ENCODE measurements at places on chromosomes 1 and 21.

DNA sequence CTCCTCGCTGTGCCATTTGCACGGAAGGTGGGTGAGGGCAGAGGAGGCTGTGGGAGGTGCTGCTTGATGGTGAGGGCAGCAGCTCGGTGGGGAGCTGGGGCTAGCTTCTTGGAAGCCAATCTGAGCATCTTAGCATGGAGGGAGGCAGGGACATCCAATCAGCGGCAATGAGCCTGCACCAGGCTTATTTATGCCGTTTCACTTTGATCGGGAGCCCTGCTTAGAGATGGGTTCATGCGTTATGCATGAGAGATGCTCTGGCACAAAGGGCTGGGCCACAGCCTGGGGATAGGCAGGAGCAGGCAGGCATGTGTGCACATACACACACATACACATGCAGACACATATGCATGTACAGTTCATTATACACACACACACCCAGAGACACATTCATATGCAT lies 220.2 kb downstream of the GRIK3 start:
- no peak for DNase-seq

GRCh38 chr1:13605159-13605558 lies 21.5 kb downstream of the PDPN start:
- DNase-seq, result no peak

GRCh38 chr1:198298640-198299039 lies 141.8 kb downstream of the NEK7 start:
- no peak for DNase-seq

- DNase-seq, result no peak
These were observed 37.1 kb upstream of the CLSTN1 start for GRCh38 chr1:9860887-9861286.

GRCh38 chr21:45889961-45890360 lies 91.6 kb upstream of the COL6A1 start:
- no peak for DNase-seq

- DNase-seq, result no peak
These were observed 12.6 kb downstream of the RSPO1 start for GRCh38 chr1:37622131-37622530.

DNA sequence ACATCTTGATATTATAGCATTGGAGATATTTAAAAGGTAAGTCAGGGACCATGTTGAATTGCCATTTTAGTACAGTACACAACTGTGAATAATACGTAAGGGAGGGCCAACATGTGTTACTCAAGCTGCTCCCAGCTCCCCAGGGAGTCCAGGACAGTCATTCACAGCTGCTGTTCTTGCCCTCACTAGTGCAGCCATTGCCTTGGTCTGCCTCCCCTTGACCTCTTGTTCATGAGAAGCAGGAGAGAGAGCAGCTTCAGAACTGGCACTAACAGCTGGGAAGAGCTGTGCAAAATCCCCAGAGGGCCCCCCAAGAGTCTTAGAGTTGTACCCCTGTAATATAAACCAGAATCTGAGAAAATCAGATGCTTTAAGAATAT lies 16.4 kb downstream of the TCEANC2 start:
- no peak for DNase-seq

- DNase-seq, result no peak
These were observed 12.8 kb upstream of the AADACL4 start for GRCh38 chr1:12630946-12631530.

GRCh38 chr1:53899206-53899628 lies 5.2 kb downstream of the DIO1 start:
- DNase-seq, result peak; percentile 13

- DNase-seq, result no peak
These were observed 9.6 kb upstream of the C8B start for GRCh38 chr1:56975446-56975845.

DNA sequence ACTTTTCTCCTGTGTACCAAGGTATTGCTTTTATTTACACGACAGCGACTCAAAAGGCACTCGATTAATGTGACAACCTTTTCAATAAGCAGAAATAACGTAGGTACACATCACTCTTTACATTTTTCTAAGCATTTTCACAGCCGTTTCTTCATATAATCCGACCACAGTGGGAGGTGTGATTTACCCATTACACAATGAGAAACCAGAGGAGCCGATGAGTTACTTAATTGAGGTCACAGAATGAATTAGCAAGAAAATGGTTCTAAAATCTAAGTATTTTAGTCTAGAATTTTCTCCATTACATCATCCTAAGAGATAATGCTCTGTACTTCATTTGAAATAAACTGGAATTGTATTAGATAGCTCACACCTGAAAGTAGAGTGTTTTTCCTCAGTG lies 71.5 kb downstream of the UMODL1 start:
- DNase-seq, result no peak

GRCh38 chr1:42175314-42176054 lies 10.9 kb upstream of the GUCA2A start:
- no peak for DNase-seq

DNA sequence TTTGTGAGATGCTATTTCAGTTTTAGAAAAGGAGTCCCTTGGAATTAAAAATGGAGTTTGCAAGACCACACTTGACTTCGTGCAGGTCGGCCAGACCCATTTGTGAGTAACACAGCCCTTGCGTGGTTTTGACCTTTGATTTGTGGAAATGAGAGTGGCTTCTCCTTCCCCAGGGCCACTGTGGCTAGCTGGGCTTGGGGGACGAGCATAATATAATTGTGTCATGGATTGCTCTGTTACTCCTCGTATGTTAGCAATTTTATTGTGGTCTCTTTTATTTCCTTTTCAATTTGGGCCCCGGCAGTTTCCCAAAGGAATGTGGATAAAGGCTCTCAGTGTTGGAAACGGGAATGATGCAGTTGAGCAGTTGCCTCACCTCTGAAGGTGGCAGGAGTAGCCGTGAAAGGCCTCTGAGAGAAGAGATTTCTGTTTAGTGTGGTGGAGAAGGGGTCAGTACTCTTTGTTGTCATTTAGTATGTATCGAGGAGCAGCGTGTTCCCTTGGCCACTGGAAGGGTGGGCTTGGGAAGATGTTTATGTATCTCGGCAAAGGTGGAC lies 194.6 kb downstream of the PBX1 start:
- DNase-seq, result no peak

DNA sequence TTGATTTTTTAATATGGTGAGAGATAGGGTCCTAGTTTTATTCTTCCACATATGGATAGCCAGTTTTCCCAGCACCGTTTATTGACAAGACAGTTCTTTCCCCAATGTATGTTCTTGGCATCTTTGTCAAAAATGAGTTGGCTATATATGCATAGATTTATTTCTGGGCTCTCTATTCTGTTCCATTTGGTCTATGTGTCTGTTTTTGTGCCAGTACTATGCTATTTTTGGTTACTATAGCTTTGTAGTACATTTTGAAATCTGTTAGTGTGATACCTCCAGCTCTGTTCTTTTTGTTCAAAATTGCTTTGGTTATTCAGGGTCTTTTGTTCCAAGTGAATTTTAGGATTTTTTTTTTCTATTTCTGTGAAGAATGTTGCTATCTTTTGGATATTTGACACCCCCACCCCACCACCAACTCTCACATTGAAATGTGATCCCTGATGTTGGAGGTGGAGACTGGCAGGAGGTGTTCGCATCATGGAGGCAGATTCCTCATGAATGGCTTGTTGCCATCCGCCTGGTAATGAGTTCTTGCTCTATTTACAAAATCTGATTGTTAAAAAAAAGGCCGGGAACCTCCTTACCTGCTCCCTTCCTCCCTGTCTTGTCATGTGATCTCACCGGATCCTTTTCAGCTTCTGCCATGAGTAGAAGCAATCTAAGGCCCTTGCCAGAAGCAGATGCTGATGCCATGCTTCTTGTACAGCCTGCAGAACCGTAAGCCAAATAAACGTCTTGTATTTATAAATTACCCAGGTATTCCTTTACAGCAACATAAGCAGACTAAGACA lies 54.8 kb upstream of the KRTAP19-8 start:
- DNase-seq, result no peak

DNA sequence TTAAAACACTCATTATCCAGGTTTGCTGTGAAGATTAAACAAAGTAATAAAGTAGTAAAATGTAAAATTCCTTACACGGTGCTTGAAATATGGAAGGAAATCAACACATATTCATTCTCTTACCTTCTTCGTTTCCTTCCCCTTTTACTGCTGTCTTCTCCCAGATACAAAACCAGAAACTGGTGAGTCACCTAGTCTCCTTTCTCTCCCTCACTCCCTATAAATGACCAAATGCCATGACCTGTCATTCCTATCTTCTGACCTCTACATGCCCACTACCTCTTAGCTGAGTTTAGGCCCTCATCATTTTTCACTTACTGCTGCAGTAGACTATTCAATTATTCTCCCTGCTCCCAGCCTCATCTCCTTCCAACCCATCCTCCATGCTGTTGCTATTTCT lies 4.3 kb upstream of the NR1I3 start:
- DNase-seq, result no peak

DNA sequence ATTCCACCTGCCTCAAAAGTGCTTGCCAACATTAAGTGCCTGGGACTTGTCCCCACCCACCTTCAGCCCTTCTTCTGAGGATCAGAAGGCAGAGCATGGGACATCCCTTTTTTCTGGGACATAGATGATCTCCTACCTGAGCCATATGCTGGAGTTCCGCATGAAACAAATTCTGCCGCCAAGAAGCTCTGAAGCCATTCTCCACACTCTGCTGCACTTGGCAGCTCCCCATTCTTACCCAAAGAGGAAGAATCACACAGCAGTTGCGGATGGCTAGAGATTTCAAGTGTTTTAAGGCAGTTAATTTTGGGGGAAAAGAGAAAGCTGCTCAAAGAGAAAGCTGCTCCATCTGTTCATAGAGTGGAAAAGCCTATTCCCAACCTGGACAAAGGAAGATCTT lies 197.3 kb upstream of the COA6 start:
- no peak for DNase-seq

- no peak for DNase-seq
These were observed 203.2 kb downstream of the FGGY start for GRCh38 chr1:59499943-59500569.

DNA sequence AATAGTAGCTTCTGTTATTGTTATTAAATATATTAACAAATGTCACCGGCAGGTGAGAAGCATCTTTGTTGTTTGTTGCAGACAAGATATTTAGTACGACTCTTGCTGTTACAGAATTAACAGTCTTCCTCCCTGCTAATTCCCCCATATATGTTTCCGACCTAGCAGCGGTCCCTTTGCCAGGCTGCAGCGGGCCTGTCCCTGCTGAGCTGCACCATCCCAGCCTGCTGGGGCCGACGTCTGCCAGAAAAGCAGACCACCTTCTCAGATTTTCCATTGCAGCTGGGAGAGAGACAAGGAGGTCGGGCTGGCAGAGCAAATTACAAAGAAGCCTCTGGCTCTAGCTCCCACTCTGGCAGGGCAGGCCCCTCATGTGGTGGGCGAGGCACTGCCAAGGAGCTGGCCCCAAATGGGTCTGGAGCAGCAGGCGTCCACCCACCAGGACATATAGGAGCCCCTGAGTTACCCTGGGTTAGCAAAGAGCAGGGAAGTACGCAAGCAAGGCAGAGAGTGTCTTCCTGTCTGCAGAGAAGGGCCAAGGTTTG lies 142.7 kb downstream of the FOXD2 start:
- no peak for DNase-seq

- no peak for DNase-seq
These were observed 129.5 kb downstream of the TRABD2B start for GRCh38 chr1:47867438-47868347.

DNA sequence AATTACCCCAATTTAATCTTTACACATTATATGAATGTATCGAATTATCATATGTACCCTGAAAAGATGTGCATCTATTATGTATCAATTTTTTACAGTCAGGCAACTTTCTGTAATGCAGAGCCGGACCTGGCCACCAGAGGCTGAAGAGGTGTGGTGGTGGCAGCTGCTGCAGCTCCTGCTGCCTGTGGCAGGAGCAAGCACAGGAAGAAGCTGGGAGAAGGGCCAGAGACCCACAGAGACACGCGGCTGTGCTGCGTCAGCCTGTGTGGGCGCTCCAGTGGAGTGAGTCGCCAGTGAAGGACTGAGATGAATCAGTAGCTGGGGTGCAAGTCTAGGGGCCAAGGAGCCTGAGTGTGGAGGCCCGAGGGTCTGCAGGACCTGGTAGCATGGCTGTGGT lies 74.3 kb upstream of the COG2 start:
- DNase-seq, result no peak

DNA sequence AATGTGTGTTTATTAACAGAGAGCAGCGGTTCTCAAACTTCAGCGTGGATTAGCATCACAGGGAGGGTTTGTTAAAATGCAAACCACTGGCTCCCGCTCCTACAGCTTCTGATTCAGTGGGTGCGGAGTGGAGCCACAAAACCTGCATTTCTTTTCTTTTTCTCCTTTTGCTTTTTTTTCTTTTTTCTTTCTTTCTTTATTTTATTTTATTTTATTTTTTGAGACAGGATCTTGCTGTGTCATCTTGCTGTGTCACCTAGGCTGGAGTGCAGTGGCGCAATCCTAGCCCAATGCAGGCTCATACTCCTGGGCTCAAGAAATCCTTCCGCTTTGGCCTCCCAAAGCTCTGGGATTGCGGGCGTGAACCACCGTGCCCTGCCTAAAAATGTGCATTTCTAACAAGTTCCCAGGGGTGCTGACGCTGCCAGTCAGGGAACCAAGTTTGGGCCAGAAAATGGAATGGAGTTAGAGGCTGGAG lies 20.9 kb upstream of the SLC1A7 start:
- DNase-seq, result no peak

DNA sequence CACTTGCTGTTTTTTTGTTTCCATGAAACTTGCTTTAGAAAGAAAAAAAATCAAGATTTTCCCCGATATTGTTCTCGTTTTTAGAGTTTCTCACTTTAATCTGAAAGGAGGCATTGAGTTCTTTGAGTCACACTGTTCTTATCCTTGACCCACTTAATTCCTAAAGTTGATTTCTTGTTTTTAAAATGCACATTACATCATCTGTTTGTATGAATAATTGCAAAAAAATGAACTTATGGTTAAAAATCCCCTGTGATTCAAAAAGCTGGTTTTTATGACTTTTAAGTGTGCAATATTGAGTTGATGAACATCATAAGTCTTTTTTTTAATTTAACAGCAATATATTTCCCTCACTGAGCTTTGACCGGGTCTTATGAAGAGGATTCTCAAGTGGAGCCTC lies 131.6 kb downstream of the SNX7 start:
- DNase-seq, result no peak

DNA sequence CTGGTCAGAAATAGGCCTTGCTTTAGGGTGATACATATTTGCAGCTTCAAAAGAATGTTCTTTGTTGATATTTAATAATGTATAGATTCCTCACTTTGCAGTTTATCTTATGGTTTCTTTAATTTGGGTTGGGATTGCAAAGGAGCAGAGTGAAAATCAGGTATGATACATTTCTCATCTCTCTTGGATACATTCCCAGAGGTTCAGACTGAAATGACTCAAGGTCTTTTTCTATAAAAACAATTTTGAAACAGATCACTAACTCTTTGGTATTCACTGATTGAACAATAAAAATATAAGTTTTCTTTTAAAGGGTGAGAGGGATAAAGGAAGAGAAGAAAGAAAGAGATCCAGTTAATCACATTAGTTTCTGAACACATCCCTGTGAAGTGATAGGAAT lies 606.5 kb upstream of the CAMK1G start:
- no peak for DNase-seq

DNA sequence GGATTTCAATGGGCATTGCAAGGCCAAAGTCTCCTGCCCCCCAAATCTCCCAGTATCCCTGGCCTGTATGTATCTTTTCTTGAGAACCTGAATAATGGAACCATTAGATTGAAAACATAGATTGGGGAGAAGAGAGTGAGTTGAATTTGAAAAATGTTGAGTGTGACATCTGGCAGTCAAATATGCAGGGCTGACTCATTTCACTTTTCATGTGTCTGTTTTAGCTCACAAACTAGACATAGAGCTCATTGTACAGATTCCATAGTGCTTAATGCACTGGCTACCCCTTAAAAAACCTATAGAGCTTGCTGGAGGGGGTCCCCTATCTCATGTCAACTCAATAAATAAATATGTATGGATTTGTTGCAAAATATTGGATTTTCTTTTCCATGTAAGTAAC lies 30.8 kb downstream of the DDR2 start:
- no peak for DNase-seq

Data from hypothalamus (tissue), 51 donors.